Activated naive CD8-positive, alpha-beta T cell treated with anti-CD3 and anti-CD28 coated beads, Interleukin-2, amount 10 ng/mL, durations not matched to agents 7 days and 5 days (primary cell): ENCODE measurements at places on chromosomes 4 and X. TPM values are rescaled to one million over a fixed set of nuclear protein-coding genes. Genes with fewer than 3 reads are reported as not detected.
A peak's percentile ranks its signal among the peaks of the same experiment; 100 is the strongest.

The USP51 gene
- 2.0 TPM for total RNA-seq

- H3K4me3 ChIP-seq = no peak overlapping the region
- H3K27me3 ChIP-seq = no peaks in the 10 kb centered on the region
- no peaks in the 10 kb centered on the region for H3K4me1 ChIP-seq
- DNase-seq = no peak
Observed at GRCh38 chr4:159141193-159141592, 38.3 kb downstream of the RAPGEF2 start.

The GIMD1 gene
- total RNA-seq = not detected

GRCh38 chr4:152459326-152459725 is 76.6 kb downstream of the FBXW7 start:
- H3K4me1 ChIP-seq = peaks cover 60% of the 10 kb centered on the region
- no peak for DNase-seq
- peaks cover 11% of the 10 kb centered on the region for H3K36me3 ChIP-seq
- peak overlapping the region; percentile 43 for H3K4me3 ChIP-seq
- H3K27me3 ChIP-seq = no peaks in the 10 kb centered on the region
- peak overlapping the region; percentile 84 for H3K27ac ChIP-seq

The TMEM185A gene
- total RNA-seq = 28.7 TPM

DNA sequence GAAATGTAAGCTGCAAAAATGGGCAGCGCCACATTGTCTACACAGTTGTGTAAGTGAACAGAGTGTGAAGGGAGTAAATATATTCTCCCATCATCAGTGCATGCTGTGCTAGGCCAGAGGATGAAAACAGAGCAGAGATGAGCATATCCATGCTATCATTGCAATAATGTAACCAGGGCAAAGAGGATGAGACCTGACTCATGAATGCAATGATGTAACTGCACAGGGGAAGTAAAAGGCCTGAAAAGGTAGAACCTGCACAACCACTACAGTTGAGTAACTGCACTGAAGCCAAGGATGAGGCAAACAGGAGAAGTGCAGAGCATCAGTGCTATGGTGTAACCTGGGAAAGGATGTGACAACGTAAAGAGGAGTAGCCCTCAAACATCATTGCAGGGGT is 220.4 kb upstream of the FAM47C start:
- no peaks in the 10 kb centered on the region for H3K27me3 ChIP-seq
- DNase-seq = no peak
- no peak overlapping the region for H3K27ac ChIP-seq

DNA sequence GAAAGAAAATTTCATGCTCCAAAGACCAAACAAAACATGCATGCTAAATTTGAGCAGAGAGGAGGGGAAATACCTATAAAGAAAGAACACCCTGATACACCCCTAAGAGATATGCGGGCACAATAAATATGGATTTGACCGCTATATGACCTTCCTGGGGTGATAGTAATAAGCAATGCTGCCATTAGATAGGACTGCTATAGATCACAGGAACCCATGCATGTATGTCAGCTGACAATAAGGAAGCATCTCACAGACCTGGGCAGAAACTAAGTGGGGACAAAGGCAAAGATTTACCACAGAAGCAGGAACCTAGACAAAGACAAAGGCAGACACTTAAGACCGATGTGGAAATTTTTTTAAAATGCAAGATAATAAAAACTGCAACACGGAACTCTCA is 21.3 kb downstream of the ZNF721 start:
- peaks cover 13% of the 10 kb centered on the region for H3K4me1 ChIP-seq
- DNase-seq = no peak
- H3K27me3 ChIP-seq = no peaks in the 10 kb centered on the region
- H3K36me3 ChIP-seq = peaks cover 49% of the 10 kb centered on the region
- no peak overlapping the region for H3K27ac ChIP-seq

DNA sequence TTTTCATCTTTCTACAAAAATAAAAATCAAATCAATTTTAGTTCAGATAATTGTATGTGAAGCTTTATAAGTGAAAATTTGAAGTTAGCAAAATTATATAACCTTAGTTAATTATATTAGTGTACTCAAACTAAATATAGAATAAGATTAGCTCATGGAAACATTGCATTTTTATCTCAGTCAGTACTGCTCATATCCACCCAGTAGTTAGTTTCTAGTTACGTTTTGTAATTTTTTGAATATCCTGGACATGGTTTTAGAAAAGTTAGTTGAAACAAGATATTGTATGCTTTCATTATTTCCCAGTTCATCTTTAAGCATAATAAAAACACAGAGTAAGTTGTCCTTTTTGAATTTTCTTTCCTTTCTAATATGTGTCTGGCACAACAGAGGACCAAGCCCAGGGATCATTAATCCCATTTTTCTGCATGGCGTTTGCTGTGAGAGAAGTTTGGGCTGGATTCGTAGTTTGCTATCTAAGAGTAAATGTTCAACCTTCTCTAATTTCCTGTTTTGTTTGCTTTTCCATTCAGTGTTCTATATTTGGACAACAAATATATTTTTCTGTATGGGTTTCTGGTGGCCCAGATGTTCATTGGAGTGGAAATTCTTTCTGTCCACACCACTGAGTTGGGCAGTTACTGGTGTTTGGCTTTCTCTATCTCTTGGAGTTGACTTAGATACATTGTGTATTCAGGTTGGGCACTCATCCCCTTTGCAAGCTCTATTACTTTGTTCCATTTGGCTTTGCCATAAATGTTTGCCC is 12.1 kb downstream of the TBL1X start:
- peaks cover 27% of the 10 kb centered on the region for H3K36me3 ChIP-seq
- H3K27ac ChIP-seq = no peak overlapping the region
- peaks cover 12% of the 10 kb centered on the region for H3K4me1 ChIP-seq
- H3K27me3 ChIP-seq = no peaks in the 10 kb centered on the region
- DNase-seq = no peak

GRCh38 chr4:22595684-22596083 is 79.8 kb upstream of the ADGRA3 start:
- H3K27ac ChIP-seq = no peak overlapping the region
- H3K4me3 ChIP-seq = no peak overlapping the region

DNA sequence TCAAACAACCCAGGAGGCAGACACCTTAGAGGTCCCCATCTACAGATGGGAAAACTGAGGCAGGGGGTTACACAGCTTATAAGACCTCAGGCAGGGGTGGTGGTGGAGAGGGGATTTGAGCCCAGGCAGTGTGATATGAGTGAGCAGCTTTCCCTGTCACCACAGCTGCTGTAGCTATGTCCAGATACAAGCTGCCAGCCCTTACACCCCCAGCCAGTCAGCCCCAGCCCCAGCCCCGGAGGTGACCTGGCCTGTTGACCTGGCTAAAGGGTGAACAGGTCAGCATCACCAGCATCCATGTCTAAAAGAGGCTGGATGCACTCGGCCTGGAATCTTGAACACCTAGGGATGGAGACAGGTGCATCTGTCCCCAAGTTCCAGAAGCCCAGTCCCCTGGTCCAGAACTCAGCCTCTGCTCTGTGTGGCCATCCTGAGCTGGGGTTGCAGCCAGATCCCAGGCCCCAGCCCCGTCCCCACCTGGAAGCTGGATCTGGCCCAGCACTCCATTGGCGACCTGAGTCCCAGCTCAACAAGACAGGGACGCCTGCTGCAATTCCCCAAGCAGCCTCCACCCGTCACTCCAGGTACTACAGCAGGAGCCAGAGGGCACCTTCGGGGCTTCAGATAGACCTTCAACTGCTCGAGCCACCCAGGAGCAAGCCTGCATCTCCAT is 89.5 kb downstream of the JAKMIP1 start:
- H3K4me3 ChIP-seq = no peak overlapping the region
- peaks cover 9% of the 10 kb centered on the region for H3K4me1 ChIP-seq
- no peak for DNase-seq
- peaks cover 2% of the 10 kb centered on the region for H3K27me3 ChIP-seq

The LGI2 gene
- total RNA-seq = not detected

The SLC34A2 gene
- total RNA-seq = not detected

GRCh38 chr4:25022766-25023165 is 8.0 kb downstream of the LGI2 start:
- DNase-seq = no peak
- H3K4me1 ChIP-seq = no peaks in the 10 kb centered on the region
- no peak overlapping the region for H3K27ac ChIP-seq
- peaks cover 20% of the 10 kb centered on the region for H3K27me3 ChIP-seq

The GLOD5 gene
- not detected for total RNA-seq

The TMPRSS11D gene
- total RNA-seq = not detected

GRCh38 chr4:145773581-145774234 is 93.8 kb downstream of the C4orf51 start:
- H3K36me3 ChIP-seq = peaks cover 28% of the 10 kb centered on the region
- no peak overlapping the region for H3K27ac ChIP-seq
- peaks cover 4% of the 10 kb centered on the region for H3K4me1 ChIP-seq
- no peak for DNase-seq
- no peaks in the 10 kb centered on the region for H3K27me3 ChIP-seq
- no peak overlapping the region for H3K4me3 ChIP-seq

The RASL11B gene
- 0.22 TPM for total RNA-seq

GRCh38 chrX:154516656-154517100 is 646 bp upstream of the FAM3A start:
- H3K27me3 ChIP-seq = no peaks in the 10 kb centered on the region
- H3K4me3 ChIP-seq = peak overlapping the region; percentile 86
- peaks cover 10% of the 10 kb centered on the region for H3K36me3 ChIP-seq
- H3K27ac ChIP-seq = peak overlapping the region; percentile 92
- no peak for DNase-seq

DNA sequence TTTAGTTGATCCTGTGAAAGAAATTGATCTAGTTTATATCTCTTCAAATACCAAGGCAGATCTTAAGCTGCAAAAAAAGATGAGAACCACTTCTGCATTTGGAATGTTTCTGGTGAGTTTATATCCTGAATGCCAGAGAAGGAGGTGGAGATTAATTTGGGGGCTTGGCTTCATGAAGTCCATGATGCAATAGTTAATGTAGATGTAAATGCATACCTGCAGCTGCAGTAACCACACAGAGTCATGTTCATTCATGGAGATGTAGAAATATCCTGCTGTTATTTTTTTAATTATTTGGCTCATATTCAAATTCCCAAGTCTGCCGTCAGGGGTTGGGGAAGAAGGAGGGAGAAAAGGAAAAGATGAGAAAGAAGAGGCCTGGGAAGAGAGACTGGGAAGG is at the start of gene SULT1E1:
Gene SULT1E1 (minus strand): TSS at position 94 of the 400 bp plus-strand sequence. CDS start 2,501 bp downstream, outside the sequence.
- H3K4me3 ChIP-seq = no peak within 1 kb of the TSS
- no peak for DNase-seq
- no peaks in the 10 kb centered on the region for H3K27me3 ChIP-seq
- H3K4me1 ChIP-seq = no peaks in the 10 kb centered on the region

GRCh38 chr4:76955182-76955581 is 5.6 kb downstream of the SEPTIN11 start:
- peaks cover 4% of the 10 kb centered on the region for H3K27me3 ChIP-seq
- DNase-seq = no peak
- peaks cover 24% of the 10 kb centered on the region for H3K4me1 ChIP-seq

DNA sequence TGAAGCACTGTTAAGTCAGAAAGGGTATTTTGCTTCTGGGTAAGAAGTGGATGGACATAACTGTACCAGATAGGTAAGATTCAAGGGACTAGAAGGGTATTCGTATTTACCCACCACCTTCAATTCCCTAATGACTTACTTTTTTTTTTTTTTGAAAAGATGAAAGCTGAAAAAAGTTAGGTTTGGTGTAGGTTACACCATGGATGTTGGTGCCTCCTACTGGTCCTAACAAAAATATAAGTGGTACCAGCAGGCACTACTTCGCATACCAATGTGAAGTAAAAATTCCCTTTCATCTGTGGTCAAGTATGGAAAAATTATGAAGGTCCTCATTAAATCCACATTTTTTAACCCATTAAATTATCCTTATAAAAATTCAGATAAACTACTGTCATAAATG is 7.2 kb downstream of the ANKRD17 start:
- DNase-seq = no peak
- no peaks in the 10 kb centered on the region for H3K27me3 ChIP-seq
- H3K4me3 ChIP-seq = no peak overlapping the region

GRCh38 chr4:82773057-82773456 is 25.5 kb downstream of the SCD5 start:
- H3K27ac ChIP-seq = no peak overlapping the region
- H3K36me3 ChIP-seq = no peaks in the 10 kb centered on the region

DNA sequence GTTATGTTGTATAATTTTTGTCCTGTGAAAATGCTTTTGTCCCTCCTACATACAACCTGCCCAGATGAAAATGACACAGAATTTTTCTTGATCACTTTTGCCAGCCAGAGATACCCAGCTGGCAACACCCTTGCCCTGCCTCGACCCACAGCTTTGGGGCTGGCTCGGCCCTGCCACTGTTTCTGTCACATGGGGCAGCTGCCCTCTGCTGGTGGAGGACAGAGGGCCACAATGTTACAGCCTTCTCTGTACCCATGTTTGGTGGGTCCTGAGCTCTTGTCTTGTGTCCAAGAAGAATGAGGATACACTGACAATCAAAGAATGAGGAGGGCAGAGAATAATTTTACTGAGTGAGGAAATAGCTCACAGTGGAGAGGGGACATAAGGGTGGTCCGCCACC is 31.1 kb downstream of the BMP15 start:
- H3K27me3 ChIP-seq = peaks cover 10% of the 10 kb centered on the region
- no peaks in the 10 kb centered on the region for H3K4me1 ChIP-seq
- no peak overlapping the region for H3K4me3 ChIP-seq
- DNase-seq = no peak
- H3K36me3 ChIP-seq = no peaks in the 10 kb centered on the region
- no peak overlapping the region for H3K27ac ChIP-seq

- peak overlapping the region; percentile 95 for H3K27ac ChIP-seq
- H3K36me3 ChIP-seq = peaks cover 32% of the 10 kb centered on the region
- H3K4me1 ChIP-seq = peaks cover 42% of the 10 kb centered on the region
- H3K4me3 ChIP-seq = peak overlapping the region; percentile 92
Observed at GRCh38 chr4:42654631-42655268, 2.2 kb downstream of the ATP8A1 start.

The ZAR1 gene
- total RNA-seq = not detected

- DNase-seq = no peak
- no peak overlapping the region for H3K27ac ChIP-seq
- no peaks in the 10 kb centered on the region for H3K27me3 ChIP-seq
- H3K4me1 ChIP-seq = no peaks in the 10 kb centered on the region
- H3K4me3 ChIP-seq = no peak overlapping the region
- no peaks in the 10 kb centered on the region for H3K36me3 ChIP-seq
Observed at GRCh38 chr4:163251204-163251603, 81.2 kb downstream of the NPY1R start.

The QDPR gene
- total RNA-seq = 21.2 TPM

The TMEM271 gene
- total RNA-seq = not detected

- DNase-seq = no peak
- peaks cover 4% of the 10 kb centered on the region for H3K27me3 ChIP-seq
- no peak overlapping the region for H3K27ac ChIP-seq
- H3K4me3 ChIP-seq = no peak overlapping the region
- H3K36me3 ChIP-seq = no peaks in the 10 kb centered on the region
Observed at GRCh38 chr4:94345969-94346368, 3.3 kb upstream of the HPGDS start.

The PRKX gene
- 87.6 TPM for total RNA-seq

DNA sequence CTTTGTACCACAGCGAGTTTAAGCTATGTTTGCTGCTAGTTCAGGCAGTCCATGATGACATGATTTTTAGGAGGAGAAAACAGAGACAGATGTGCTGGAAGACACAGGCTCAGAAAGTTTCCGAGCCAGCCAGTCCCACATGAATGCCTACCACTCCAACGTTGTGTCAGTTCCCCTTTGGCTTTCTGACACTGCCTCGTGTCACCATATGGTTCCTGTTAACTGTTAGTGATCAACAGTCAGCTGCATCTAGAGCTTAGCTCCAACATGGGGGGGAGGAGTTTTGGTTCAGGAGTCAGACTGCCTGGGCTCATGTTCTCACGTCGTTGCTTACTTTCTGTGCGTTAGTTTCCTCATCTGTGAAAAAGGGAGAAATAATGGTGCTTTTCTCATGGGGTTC is 343.7 kb downstream of the MID1IP1 start:
- no peak overlapping the region for H3K4me3 ChIP-seq
- no peak for DNase-seq
- no peaks in the 10 kb centered on the region for H3K27me3 ChIP-seq

- peak within 1 kb of the TSS; percentile 69 for H3K4me3 ChIP-seq
- peak; percentile 68 for DNase-seq
- H3K27ac ChIP-seq = no peak within 1 kb of the TSS
- H3K27me3 ChIP-seq = peaks cover 37% of the 10 kb centered on the region
Observed at GRCh38 chr4:153684182-153684970, at the start of gene TLR2. Gene TLR2 (plus strand): TSS chr4:153684280. CDS start chr4:153702908, 18,628 bp downstream.

The POLN gene
- total RNA-seq = 3.2 TPM
